PC-3 (cell line): ENCODE measurements at places on chromosomes 3 and 15. TPM values are rescaled to one million over a fixed set of nuclear protein-coding genes. Genes with fewer than 3 reads are reported as not detected.
A peak's percentile ranks its signal among the peaks of the same experiment; 100 is the strongest.

ZIC1 gene
- total RNA-seq = not detected in 2 replicates

SCG5 gene
- 1.3 and 1.6 TPM in 2 replicates for total RNA-seq

DNA sequence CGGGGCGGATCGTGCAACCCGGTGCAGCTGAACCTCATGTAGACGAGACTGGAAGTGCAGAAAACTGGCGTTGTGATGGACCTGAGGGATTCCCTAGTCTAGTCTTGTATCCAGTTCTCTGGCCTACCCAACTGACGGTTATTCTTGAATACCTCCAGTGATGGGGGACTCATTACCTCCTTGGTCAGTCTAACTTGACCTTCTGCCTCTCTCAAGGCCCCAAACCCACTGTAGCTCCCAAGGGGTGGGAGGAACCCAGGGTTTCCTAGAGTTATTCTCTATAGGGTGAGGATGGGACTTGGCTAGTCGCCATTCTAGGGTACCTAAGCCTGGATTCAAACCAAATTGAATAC is 11.4 kb downstream of the PAK6 start:
- DNase-seq = no peak
- no peak overlapping the region for H3K4me3 ChIP-seq
- H3K36me3 ChIP-seq = no peaks in the 10 kb centered on the region

LRRC2 gene
- 0.26 and 0.35 TPM in 2 replicates for total RNA-seq

CHAC1 gene
- total RNA-seq = 6.2 and 13.3 TPM in 2 replicates

MYH15 gene
- total RNA-seq = 2.4 and 2.8 TPM in 2 replicates

DNA sequence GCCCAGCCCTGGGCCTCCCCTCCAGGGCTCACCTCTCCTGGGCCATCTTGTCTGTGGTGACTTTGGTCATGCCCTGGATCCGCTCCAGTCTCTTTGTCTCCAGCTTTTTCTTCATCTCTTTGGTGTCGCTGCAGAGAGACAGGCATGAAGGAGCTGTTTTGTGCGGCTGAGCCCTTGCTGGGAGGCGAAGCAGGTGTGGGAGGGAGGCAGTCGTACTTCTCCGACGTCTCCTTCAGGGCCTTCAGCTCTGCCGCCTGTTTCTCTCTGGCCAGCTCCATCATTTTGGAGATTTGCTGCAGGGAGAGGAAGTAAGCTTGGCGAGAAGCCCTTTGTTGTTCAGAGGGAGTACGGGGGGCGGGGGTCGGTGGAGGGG is 7.7 kb upstream of the ANKRD63 start:
- no peak overlapping the region for H3K27ac ChIP-seq
- no peaks in the 10 kb centered on the region; the same call in 1 of the 2 replicates for H3K4me1 ChIP-seq
- no peak overlapping the region for H3K4me3 ChIP-seq
- H3K27me3 ChIP-seq = no peaks in the 10 kb centered on the region

DUOXA2 gene
- not detected in 2 replicates for total RNA-seq

- peak overlapping the region; percentile 4; the same call in 1 of the 2 replicates for H3K27ac ChIP-seq
- no peak overlapping the region for H3K4me3 ChIP-seq
- H3K4me1 ChIP-seq = peaks cover 33% of the 10 kb centered on the region
- no peak for DNase-seq
- H3K36me3 ChIP-seq = peaks cover 5% of the 10 kb centered on the region; the same call in 1 of the 2 replicates
- H3K27me3 ChIP-seq = no peaks in the 10 kb centered on the region
Measured at GRCh38 chr3:30281526-30281925, 324.9 kb upstream of the TGFBR2 start.

- no peak overlapping the region for H3K27ac ChIP-seq
- no peaks in the 10 kb centered on the region for H3K4me1 ChIP-seq
- H3K36me3 ChIP-seq = no peaks in the 10 kb centered on the region
- no peak for DNase-seq
- no peaks in the 10 kb centered on the region for H3K27me3 ChIP-seq
Measured at GRCh38 chr15:69546182-69546581, 93.6 kb downstream of the RPLP1 start.

GRCh38 chr3:42728668-42729364 is 26.2 kb upstream of the HHATL start:
- H3K36me3 ChIP-seq = no peaks in the 10 kb centered on the region
- H3K4me3 ChIP-seq = no peak overlapping the region
- H3K4me1 ChIP-seq = no peaks in the 10 kb centered on the region
- no peak for DNase-seq
